ENCODE measurements at places on chromosomes 11 and 22.

GRCh38 chr11:134071306-134071705 lies 2.4 kb downstream of the JAM3 start:
- DNase-seq = no peak

GRCh38 chr22:27621486-27622070 lies 180.0 kb downstream of the MN1 start:
- no peak for DNase-seq

- DNase-seq = no peak
Observed at GRCh38 chr11:103972013-103972412, 64.4 kb upstream of the DDI1 start.

DNA sequence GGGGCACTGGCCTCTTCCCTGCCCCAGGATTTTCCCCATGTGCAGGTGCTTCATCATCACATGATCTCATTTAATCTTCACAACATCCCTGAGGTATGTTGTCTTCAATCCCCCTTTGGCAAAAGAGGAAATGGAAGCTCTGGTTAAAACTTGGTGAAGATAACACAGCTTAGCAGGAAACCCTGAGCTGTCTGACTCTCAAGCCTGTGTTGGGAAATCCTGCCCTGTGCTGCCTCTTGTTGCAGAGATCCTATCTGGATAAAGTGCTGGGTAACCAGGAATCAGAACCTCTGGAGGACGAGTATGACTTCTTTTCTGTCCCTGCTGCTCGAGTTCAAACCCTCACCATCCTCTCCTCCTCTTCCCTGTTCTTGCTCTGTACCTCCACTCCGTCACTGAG lies 13.1 kb upstream of the E2F8 start:
- DNase-seq = no peak

- no peak for DNase-seq
Observed at GRCh38 chr11:104075706-104076105, 39.3 kb downstream of the DDI1 start.

DNA sequence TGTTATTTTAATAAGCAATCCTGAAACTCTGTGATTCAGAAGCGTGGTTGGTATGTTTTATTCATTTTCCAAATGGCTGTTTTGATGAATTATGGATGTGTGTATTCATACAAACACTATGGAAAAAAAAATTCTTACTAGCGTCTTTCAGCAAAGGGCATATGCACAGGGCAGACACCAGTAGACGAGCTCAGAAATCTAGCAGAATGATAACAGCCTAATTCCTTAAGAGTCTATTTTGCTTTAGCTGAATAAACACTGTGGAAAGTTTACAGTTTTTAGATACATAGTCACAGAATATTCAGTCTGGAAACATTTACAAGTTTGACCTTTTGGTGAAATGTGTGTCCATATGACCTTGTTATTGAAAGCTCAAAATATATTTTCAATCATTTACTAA lies 418.8 kb upstream of the LUZP2 start:
- DNase-seq = no peak

GRCh38 chr11:2675540-2675939 lies 24.3 kb downstream of the KCNQ1OT1 start:
- DNase-seq = no peak

DNA sequence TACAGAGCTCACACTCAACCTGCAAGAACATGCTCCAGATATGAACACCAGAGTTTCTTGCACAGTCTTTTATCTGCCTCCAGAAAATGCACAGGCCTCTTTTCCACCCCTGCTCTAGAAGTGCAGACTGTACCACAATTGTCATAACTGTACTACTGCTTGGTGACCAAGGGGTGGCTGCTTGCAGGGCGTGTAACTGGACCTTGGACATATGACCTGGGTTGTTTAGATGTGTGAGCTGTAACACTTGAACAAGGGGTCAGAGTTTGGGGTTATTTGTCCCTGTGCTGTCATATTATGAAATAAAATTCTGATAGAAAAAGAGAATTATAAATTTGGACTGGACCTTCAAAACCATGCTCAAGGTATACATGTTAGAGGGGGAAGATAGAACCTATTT lies 1185.5 kb downstream of the FAM181B start:
- DNase-seq = no peak

DNA sequence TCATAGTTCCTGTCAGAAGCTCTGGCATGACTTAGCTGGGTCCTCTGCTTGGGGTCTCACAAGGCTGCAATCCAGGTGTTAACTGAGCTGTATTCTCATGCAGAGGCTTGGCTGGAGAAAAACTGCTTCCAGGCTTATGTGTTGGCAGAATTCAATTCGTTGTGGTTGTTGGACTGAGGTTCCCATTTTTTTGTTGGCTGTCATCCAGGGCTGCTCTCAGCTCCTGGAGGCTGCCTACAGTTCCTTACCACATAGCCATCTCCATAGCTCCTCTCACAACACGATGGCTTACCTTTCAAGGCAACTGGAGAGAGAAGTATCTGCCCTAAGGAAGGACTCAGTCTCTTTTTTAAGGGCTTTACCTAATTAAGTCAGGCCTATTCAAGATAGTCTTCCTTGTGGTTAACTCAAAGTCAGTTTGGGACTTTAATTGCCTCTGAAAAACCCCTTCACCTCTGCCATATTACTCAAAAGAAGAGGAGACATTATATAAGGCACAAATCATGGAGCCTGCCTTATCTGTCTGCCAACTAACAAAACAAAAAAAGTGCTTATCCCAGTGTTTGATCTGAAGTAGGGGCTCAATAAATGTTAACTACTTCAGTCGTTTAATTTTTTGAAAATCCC lies 35.2 kb downstream of the OR2AG2 start:
- peak; percentile 19 for DNase-seq

DNA sequence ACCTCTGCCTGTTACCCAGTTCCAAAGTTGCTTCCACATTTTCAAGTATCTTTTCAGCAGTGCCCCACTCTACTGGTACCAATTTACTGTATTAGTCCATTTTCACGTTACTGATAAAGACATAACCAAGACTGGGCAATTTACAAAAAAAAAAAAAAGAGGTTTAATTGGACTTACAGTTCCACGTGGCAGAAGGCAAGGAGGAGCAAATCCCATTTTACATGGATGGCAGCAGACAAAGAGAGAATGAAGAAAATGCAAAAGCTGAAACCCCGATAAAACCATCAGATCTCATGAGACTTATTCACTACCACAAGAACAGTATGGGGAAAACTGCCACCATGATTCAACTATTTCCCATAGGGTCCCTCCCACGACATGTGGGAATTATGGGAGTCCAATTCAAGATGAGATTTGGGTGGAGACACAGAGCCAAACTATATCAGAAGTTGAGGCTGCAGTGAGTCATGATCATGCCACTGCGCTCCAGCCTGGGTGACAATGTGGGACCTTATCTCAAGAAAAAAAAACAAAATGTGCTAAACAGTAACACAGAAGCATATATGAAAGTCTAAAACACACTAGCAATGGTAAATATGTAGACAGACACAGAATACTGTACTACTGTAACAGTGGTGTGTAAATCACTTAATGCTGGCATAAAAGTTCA lies 190.3 kb upstream of the ZC3H12C start:
- DNase-seq = no peak

- DNase-seq = no peak
Observed at GRCh38 chr11:1261241-1262071, 38.6 kb downstream of the MUC5B start.

DNA sequence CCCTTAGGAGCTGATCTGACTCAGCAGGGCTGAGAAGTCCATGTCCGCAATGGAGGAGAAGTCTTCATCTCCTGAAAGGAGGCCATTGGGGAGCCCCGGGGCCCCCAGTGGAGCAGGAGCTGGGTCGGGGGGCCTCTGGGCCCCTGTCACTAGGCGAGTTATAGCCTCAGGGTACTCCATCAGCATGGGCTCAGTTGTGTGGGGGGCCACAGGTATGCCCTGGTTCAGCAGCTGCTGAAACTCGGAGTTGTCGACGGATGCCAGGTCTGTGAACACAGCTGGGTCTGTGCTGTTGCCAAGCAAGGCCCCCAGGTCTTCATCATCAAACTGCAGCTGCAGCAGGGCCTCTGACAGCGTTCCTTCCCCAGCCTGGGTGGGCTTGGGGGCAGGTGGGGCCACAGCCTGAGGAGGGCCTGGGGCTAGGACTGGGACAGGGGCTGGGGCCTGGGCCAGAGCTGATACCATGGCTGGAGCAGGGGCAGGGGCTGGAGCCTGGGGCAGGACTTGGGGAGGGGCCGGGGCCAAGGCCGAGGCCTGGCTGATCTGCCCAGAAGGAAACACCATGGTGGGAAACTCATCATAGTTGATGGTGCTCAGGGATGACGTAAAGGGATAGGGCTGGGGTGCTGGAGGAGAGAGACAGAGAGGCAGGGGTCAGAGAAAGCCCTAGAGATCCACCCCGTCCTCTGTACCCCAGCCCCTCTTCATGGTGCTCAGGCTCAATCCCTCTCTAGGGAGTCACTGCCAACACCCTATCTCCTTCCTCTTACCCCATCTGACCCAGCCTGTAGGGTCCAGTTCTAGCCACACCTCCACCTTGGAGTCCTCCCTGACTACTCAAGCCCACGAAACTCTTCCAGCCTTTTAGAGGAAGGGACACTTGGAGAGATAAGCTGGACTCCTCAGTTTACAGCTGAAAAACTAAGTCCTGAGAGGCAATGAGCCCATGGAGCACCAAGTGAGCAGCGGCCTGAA lies 8.1 kb downstream of the RELA start:
- no peak for DNase-seq

GRCh38 chr11:128684549-128685401 lies 9.1 kb upstream of the FLI1 start:
- no peak for DNase-seq

DNA sequence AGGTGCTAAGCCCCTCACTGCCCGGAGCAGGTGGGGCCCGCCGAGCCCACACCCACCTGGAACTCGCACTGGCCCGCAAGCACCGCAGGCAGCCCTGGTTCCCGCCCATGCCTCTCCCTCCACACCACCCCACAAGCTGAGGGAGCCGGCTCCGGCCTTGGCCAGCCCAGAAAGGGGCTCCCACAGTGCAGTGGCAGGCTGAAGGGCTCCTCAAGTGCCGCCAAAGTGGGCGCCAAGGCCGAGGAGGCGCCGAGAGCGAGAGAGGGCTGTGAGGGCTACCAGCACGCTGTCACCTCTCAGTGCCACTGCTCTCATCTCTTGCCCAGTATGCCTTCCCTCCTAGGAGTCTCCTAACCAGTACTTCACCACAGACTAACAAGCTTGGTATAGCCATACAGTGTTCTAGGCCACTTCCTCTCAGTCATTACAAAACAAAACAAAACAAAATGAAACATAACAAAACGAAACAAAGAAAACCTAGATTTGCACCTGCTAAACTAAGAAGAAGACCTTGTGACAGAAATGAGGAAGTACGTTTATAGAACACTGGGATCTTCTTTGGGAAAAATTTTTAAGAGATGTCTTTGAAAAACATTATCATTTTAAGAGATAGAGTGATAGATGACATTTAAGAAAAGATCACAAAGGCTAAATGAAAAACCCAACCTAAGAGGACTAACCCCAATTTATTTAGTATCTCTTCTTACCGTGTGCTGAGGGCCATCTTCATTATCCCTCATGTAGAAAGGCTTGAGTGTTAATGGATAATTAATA lies 47.7 kb upstream of the GAB2 start:
- no peak for DNase-seq

DNA sequence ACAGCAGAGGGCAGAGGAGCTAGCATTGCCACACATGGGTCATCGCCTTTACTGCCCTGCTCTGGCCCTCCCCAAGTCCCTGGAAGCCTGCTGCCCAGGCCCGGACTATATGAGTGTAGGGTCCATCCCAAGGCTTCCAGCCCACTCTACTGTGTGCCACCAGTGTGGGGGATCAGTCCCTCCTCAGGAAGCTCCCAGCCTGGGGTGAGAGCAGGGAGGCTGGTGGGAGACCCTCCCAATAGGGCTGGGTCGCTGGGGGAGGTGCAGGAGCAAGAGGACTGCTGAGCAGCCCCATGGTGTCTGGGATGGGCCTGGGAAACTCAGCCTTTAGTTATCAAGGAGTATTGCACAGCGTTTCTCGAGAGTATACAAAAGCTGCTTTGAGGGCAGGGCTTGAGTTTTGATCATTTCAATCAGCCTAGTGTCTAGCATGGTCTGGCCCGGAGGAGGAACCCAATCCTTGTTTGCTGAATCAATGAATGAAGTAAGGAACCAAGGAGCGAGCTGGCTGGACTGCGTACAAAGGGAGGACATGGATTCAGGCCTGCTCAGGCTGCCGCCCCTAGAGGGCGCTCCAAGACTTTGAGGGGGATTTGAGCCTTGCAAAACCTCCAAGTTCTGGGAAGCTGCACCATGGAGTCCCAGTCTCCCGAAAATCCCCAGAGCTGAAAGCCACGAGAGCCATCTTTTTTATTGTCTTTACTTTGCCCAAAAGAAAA lies 89.0 kb upstream of the PARVA start:
- peak; percentile 89 for DNase-seq
